ENCODE measurements at places on chromosomes 5 and 9.

GRCh38 chr5:33588654-33589372, 148.0 kb downstream of the TARS1 start:
- DNase-seq, result no peak

- no peak for DNase-seq
Measured at GRCh38 chr9:9538766-9539165, 1074.0 kb downstream of the PTPRD start.

GRCh38 chr9:124779368-124780059, 2.6 kb downstream of the OLFML2A start:
- peak; percentile 16 for DNase-seq

DNA sequence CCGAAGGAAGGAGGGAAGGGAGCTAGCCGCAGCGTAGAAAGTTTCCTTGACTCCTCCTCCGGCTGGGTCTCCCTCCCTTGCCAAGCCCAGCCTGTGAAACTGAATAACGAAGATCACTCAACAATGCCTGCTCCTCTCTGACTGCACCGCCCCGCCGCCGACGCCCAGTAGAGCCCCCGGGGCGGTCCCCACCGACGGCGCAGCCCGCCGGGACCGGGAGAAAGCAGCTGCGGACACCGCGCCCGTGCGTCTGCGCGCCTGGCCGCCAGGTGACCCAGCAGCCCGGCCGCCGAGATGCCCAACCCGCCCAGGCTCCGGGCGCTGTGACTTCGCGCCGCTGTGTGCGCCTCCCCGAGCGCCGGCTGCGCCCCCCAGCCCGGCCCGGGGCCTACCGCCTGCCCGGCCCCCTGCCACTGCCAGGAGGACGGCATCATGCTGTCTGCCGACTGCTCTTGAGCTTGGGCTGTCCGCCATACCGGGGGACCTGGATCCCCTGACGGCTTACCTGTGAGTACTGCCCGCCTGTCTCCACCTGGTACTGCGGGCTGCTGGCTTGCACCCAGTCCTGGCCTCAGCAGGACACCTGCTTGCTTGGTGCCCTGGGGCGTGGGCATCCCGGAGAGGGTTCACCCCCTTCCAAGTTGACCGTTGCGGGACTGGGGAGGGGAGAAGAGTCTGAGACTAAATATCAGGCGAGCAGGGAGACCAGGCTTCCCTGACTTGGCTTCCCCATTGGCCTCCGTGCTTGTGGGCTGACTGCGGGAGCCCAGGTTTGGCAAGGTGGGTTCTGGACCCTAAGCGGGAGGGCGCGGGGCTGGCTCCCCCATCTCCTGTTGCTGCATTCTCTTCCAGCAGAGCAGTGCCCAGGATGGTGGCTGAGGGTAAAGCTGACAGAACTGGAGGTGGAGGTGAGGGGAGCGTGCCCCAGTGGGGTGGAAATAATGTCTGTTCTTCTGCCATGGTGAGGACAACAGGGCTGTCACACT, 26.2 kb upstream of the SPTLC1 start:
- no peak for DNase-seq

DNA sequence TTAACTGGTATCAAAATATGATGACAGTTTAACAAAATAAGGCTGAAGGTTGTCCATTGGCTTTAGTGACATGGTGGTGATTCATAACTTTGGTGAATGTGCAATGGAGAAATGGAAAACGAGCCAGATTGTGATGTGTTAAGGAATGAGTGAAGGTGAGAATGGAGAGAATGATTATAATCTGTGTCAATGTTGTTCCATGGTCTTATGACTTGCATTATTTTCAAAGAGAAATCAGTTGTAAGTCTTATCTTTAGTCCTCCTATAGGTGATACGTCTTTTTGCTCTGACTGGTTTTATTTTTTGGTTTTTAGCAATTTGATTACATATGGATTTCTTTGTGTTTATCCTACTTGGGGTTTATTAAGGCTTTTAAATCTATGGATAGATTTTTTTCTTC, 12.7 kb downstream of the OR1L6 start:
- no peak for DNase-seq

- DNase-seq, result no peak
Measured at GRCh38 chr9:70438341-70438928, 24.0 kb upstream of the KLF9 start.

- DNase-seq, result no peak
Measured at GRCh38 chr5:72224946-72225463, 95.0 kb downstream of the MRPS27 start.

DNA sequence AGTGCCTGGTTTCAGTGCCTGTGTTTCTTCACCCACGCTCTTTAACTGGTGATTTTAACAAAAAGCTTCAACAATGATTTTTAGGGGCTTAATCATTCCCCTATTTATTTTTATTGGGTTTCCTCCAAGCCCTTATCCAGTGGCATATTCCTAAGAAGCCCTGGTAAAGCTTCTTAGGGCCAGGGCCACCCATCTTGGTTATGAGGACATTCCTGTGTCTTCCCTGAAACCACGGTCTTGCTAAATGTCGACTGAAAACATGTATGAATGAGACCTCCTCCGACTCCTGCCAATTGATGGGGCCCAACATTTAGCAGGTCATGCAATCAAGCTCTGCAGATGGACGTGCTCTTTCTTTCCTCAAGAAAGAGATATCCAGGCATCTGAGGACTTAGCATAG, 13.7 kb upstream of the CARTPT start:
- DNase-seq, result no peak

- no peak for DNase-seq
Measured at GRCh38 chr9:72444435-72444834, 77.0 kb upstream of the TMC1 start.

DNA sequence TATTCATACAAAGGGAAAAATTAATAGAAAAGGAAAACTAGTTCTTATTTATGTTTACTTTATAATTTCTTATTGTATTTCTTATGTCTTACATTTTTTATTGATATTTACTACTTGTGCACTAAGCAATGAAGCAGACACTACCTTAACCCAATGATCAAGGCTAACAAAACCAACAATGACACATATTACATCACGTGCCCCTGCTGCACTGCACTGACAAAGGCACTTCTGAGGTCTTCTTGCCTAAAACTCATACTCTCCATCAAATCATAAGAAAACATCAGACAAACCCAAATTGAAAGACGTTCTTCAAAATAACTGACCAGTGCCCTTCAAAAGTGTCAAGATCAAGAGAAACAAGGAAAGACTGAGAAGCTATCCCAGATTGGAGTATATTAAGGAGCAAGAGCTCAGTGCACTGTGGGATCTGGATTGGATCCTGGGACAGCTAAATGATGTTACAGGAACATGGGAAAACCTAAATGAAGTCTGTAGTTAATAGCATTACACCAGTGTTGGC, 230.9 kb downstream of the AUH start:
- no peak for DNase-seq

- DNase-seq, result no peak
Measured at GRCh38 chr9:113715086-113715485, 161.0 kb upstream of the ZNF618 start.
